ENCODE measurements at places on chromosomes 16 and 17. TPM values are rescaled to one million over a fixed set of nuclear protein-coding genes. Genes with fewer than 3 reads are reported as not detected.

Gene SHPK
- total RNA-seq, result 9.7 TPM

Gene GEMIN4
- 19.9 TPM for total RNA-seq

- no peak for DNase-seq
Measured at GRCh38 chr17:66149562-66149961, 42.4 kb downstream of the CEP112 start.

Gene TNP2
- total RNA-seq, result not detected

- no peak for DNase-seq
Measured at GRCh38 chr16:75010427-75010826, 11.6 kb downstream of the ZNRF1 start.

DNA sequence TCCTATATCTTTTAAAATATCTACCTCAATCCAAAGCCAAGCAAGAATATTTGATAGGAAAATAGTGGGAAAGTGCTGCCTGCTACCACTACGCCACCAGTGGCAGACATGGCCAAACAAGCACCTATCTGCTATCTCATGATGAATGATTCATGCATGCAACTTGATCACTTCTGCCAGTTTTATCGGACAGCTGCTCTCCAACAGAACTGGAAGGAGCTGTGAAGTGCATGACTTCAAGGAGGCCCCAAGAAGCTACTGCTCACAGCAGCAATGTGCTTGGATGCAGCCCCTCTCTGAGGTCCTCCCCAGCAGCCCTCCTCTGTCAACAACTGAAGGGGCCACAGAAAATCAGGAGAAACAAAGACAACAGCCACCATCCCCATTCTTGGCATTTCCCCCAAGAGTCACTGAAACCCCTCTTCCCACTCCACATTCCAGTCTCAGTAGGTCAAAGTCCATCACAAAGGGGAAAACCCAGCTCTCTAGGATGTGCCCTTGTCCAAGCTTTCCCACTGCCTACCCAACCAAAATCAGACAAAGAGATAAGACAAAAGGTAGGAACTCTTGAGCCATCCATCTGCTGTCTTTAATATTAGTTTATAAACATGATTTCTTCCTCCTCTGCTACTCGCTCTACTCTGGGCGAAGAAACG, 215.3 kb downstream of the C16orf78 start:
- DNase-seq, result no peak

Gene C17orf78
- not detected for total RNA-seq

GRCh38 chr16:30658731-30659506, 688 bp downstream of the FBRS start:
- peak; percentile 96 for DNase-seq

Gene NFATC3
- 31.3 TPM for total RNA-seq

Gene EDC4
- total RNA-seq, result 52.6 TPM

DNA sequence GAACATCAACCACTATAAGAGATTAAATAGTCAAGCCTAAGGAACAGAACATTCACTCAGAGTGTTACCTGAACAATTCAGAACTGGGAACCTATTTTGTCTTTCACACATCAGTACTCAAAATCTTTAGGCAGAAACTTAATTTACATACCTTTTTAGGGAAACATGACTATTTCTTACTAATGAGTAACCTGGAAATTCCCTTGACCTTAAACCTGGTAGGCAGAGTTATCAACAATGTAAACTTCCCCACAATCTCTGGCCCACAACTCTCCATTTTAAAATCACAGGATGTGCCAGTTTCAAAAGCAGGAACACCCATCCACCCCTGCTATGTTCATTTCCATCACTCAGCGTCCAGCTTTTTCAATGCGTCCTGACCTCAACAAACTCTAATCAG, 132.9 kb upstream of the ANKFN1 start:
- no peak for DNase-seq
